Hypothalamus (tissue), 51 donors: ENCODE measurements at places on chromosomes 4 and X.

GRCh38 chrX:40733706-40734105 lies 1.6 kb downstream of the MED14 start:
- no peak for DNase-seq

GRCh38 chr4:52788806-52789205 lies 37.6 kb upstream of the ERVMER34-1 start:
- no peak for DNase-seq

DNA sequence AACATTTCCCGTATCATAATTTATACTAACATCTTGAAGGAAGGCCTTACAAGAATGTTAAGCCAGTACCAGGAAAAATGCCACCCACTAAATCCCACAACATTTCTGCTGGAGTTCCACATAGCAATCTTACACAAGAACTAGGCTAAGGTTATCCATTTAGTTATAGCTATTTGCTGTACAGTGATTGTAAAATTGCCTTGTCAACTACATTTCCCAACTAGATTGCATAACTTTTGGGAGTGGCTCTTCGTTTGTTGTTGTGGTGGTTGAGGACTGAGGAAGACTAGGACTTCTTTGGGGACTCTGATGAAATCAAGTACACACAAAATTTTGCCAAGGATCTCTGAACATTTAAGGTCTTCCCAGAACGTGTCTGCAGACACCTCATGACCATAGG lies 8.0 kb downstream of the IBSP start:
- DNase-seq, result no peak

GRCh38 chr4:11494232-11494631 lies 65.5 kb upstream of the HS3ST1 start:
- no peak for DNase-seq

DNA sequence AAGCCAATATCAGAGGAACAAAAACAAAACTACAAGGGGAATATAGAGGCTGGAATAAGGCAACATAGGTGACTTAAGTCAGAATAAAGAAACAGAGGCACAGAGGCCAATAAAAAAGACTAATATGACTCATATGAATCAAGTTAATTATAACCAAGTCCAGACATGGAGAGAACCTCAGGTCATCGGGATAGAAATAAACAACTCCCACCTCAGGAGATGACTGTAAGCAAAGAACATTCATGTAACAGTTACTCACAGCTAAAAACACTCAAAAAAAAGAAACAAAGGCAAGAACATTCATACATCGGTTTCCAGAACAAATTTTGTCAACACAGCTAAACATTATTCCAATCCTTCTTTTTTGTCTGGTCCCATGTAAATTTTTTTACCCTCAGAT lies 60.3 kb upstream of the RXFP1 start:
- no peak for DNase-seq

- DNase-seq, result no peak
These were observed 33.5 kb downstream of the PWWP3B start for GRCh38 chrX:106201502-106202178.

DNA sequence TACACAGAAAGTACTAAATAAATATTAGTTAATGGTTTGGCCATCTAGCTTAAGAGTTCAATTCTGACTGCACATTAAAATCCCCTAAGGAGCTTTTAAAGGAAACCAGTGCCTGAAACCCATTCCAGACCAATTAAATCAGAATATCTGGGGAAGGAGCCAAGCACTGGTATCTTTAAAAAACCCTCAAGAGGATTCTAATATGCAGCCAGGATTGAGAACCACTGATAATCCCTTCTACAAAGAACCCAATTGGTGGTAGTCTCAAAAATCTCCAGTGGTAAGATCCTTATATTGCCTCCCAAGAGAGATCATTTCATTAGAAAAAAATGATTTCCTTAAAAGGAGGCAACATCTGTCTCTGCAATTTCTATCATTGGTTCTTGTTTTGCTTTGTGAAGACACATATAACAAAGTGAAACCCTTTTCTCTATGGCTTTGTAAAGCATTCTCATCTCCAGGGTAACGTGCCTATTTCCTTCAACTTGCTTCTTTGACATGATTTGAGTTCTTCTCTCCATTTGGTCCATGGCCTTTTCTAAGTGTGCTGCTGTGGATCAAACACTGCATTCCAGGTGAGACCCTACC lies 3.5 kb downstream of the GPR34 start:
- no peak for DNase-seq

DNA sequence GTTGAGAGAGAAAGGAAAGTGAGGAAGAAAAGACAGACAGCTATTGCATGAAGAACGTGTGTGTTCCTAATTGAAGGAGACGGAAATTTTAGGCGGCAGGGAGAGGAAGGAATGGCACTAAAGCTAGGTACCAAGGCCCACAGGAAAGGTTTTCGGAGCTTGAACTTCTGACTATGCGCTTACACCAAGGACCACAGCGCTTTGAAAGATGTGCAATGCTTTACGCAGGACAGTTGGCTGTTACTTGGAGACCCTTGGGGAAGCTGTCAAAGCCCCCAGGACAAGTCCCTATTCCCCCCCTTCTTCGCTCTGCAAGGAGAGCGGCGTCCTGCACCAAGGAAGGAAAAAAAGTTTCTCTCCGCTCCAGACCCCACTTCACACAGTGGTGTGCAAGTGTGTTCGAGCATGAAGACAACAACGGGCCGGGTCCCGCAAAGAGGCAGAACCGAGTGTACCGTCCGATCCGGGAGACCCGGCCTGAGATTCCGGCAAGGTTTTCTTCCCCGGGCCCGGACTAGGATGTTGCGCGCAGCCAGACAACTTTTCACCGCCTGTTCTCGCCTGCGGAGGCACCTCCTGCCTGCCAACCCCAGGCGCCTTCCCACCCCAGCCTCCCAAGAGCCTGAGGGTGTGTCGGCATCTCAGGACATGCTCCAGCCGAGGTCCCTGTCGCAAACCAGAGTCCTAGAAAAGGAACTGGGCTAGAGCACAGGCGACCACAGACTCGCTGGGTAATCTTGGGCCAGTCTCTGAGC lies 896 bp downstream of the KDR start:
- DNase-seq, result no peak

DNA sequence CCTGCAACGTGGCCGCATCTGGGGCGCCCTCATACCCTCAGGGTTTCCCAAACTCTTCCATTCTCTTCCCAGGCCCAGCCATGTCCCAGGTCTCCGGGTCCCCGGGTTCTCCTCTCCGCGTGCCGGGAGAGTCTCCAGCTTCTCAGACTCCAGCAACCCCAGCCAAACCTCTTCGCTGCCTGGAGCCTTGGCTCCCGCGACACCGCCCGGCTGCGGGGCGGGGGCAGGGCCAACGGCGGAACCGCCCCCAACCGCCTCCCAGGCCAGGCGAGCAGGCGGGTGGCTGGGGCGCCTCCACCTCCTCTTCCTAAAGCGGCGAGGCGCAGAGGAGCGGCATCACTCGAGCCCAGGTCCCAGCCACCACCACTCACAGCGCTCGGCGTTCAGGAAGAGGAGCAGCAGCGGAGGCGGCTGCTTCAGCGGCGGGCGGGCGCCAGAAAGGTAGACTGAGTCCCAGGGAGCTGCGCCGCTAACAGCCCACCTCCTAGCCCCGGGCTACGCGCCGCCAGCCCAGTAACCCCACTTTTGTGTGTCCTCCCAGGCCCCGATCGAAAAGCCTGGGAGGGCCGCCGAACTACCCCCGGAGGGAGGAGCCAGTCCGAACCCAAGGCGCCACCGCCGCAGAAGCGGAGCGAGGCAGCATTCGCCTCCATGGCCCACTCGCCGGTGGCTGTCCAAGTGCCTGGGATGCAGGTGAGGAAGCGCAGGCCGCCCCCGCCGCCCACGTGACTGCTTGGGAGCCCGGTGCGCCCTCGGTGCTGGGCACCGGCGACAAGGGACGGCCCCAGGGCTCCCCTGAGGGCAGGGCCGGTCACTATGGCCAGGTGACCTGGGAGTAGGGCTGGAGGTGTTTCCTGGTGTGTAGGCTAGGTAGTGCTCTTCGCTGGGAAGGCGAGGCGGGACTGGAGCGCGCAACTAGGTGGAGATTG lies at the start of gene STK26:
Gene STK26, plus strand, starts transcription at position 336 of the 929 bp plus-strand sequence. Its CDS starts 316 bp downstream, at position 652.
- DNase-seq, result no peak

DNA sequence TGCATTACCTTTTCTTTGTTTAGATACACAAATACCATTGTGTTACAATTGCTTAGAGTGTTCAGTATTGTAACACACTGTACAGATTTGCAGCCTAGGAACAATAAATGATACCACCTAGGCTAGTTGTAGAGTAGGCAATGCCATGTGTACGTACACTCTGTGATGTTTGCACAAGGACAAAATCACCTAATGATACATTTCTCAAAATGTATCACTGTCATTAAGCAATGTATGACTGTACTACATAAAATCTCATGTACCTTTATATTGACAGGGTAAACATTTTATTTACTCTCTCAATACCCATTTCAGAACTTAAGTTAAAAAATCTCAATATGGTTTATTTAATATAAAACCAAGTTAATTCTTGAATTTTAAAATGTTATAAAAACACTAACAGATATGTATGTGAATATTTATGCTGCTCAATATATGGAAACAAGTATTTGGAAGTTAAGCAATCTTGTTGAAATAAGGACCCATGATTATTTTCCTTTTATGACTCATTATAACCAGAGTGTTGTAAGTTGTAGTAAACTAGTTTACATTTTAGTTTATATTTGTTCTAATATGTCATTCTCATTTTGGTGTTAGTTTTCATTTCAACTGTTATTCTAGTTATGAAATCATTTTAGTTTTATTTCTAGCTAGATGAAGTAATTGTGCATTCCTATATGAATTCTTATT lies 409.2 kb downstream of the TLL1 start:
- DNase-seq, result no peak

- DNase-seq, result no peak
These were observed 32.0 kb downstream of the F8 start for GRCh38 chrX:154990496-154990895.

GRCh38 chrX:71225676-71226075 lies 2.7 kb downstream of the GJB1 start:
- DNase-seq, result no peak

DNA sequence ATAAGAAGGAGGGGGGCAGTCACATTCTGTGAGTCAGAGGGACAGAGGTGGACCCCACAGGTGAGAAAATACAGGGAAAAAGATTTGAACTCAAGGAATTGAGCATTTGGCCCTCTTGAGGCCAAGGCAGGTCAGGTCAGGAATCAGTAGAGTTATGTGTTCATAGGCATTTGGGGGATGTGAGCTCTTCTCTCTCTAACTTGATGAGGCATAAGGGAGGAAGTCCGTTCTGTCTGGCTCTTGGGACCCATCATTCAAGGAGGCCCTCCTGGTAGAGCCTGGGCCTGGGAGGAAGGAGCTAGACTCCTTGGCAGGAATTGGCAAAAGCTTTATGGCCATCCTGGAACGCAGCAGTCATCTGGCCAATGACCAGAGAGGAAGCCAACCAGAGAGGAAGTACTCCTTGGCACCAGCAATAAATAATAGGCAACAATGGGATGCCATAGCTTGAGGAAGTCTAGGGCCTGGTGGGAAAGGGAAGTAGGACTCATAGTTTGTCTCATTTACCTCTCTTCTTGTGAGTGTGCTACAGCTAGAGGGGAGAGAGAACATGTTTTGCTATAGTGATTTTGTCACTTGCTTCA lies 53.0 kb downstream of the MSN start:
- no peak for DNase-seq
